ENCODE measurements at places on chromosomes 3 and 15. TPM values are rescaled to one million over a fixed set of nuclear protein-coding genes. Genes with fewer than 3 reads are reported as not detected.

LNP1 gene
- 2.0 TPM for total RNA-seq

GRCh38 chr3:187014417-187014864 is 84.1 kb downstream of the ST6GAL1 start:
- DNase-seq = no peak

SERPINI1 gene
- 1.4 TPM for total RNA-seq

DNA sequence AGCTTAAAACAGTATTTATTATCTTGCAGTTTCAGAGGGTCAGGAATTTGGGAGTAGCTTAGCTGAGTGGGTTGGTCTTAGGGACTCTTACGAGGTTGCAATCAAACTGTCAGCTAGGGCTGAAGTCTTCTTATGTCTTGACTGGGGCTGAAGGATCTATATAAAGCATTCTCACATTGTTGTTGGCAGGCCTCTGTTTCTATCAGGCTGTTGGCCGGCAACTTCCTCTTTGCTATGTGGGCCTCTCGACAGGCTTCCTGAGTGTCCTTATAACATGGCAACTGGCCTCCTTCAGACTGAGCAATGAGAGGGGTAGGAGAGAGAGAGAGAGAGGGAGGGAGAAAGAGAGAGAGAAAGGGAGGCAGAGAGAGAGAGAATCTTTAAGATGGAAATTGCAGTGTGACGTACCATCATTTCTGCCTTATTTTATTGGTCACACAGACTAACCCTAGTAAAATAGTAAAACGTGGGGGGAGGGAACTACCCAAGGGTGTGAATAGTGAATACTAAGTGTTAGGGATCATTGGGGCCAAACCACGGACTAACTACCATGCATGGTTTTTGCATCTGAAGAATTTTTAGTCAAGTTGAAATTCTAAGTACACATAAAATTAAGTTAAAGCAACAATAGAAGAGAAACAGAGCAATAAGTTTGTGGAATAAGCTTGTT is 16.1 kb downstream of the FGF7 start:
- no peak for DNase-seq

GRCh38 chr15:84725001-84725491 is 9.1 kb upstream of the SEC11A start:
- DNase-seq = no peak

GRCh38 chr15:88480981-88481380 is 13.5 kb downstream of the MRPS11 start:
- DNase-seq = no peak

GRCh38 chr3:186368176-186368575 is 6.1 kb upstream of the DGKG start:
- DNase-seq = no peak

DNA sequence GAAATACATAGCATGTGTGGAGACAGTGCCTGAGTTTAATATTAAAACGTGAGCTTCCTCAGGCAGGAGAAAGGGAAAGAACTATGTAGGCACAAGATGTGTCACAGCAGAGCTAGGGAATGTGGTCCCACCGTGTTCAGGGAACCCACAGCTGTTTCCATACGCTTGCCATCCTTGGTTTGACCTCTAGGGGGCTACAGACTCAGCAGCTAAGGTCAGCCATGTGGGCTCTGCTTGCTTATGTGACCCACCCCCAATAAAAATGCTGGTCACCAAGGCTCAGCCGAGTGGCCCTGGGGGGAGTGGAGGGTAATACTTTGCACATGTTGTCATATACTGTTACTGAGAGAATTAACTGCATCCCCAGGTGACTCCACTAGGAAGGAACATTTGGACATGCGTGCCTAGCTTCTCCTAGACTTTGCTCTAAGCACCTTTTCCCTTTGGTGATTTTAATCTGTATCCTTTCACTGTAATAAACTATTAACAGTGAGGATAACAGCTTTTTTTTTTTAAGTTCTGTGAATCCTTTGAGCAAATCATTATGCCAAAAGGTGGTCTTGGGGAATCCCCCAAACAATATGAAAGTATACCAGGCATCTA is 3.3 kb downstream of the TUBGCP5 start:
- DNase-seq = peak; percentile 38

DNA sequence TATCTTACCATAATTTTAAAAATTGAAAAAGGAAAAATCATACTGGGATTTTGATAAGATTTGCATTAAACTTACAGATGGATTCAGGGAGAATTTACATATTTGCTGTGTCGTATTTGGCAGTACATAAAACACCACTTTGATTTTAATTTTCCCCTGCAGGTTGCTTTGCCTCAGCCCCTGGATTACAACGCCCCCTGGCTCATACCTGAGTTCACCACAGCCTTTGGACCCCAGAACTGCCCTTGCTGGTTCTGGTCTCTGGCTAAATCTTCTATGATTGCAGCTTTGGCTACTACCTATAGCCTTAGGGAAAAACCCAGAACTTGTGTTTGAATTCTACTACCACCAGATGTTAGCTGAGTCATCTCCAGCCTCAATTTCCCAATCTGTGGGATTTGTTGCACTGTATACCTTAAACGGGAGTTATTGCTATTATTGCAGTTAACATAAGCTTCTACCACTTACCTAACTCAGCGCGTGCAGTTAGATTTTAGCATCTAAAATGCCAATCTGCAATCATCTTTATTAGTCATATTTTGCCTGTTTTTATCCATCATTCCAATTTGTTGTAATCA is 315.7 kb upstream of the GADL1 start:
- DNase-seq = no peak

EIF4E3 gene
- total RNA-seq = 29.7 TPM

LHFPL4 gene
- not detected for total RNA-seq

DNA sequence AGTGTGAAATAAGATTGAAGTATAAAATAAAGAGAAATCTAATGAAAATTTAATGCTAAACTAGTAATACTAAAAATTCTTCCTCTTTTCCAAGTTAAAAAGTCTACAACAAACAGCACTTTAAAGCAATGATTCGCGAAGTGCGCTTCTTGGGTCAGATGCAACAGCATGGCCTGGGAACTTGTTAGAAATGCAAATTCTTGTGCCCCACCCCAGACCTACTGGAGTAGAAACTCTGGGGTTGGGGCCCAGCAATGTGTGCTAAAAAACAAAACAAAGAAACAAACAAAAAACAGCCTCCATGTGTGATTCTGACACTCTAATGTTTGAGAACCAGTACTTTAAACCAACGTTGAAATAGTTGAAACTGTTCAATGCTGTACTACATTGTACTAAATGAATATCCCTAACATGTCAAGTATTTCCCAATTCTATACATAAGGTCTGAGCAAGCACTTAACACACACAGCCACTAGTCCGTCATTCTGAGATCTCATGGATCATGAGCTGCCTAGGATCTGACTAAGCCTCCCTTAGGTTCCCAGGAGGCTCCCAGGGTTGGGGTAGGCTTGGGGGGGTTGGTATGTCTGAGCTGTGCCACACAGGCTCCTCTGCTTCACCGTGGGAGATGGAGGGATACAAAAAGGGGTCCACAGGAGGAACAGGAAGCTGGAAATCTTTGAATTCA is 6.1 kb downstream of the RASGRP1 start:
- no peak for DNase-seq

- no peak for DNase-seq
These were observed 21.3 kb upstream of the SCAANT1 start for GRCh38 chr3:63933459-63933858.

- DNase-seq = no peak
These were observed 478.9 kb upstream of the GOLIM4 start for GRCh38 chr3:168574455-168575158.

DNA sequence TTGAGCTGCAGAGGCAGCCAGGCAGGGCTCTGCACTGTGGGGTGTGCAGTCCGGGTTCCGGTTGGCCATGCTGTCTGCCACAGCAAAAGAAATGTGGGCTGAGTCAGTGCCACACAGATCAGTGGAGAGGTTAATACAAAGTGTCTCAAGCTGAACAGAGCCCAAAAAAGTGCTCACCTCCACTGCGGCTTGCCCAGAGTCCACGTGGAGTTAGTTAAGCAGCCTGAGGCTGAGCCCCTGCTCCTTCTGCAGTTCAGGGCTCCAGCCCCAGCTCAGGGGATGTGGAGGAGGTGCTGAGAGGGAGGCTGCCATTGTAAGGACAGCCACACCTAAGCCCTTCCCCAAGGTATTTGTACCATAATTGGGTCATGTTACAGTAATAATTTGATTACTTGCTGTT is 85.3 kb downstream of the LRRK1 start:
- DNase-seq = no peak

DNA sequence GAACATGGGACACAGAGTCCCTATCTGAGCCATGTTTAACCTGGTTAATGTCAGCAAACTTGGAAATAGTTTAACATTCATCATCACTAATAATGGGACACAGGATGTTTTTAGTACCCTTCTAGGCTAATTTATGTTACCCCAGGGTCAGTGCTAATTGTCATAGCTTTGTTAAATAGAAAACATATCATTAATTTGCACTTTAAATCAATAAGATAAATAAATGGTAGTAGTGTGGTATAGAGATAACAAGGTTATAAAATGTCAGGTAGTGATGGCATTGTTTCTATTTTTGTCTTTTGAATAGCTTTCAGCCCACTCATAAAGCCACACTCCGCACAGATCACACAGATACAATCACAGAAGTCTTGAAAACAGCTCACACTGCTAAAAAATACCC is 534.9 kb downstream of the MECOM start:
- DNase-seq = no peak

DNA sequence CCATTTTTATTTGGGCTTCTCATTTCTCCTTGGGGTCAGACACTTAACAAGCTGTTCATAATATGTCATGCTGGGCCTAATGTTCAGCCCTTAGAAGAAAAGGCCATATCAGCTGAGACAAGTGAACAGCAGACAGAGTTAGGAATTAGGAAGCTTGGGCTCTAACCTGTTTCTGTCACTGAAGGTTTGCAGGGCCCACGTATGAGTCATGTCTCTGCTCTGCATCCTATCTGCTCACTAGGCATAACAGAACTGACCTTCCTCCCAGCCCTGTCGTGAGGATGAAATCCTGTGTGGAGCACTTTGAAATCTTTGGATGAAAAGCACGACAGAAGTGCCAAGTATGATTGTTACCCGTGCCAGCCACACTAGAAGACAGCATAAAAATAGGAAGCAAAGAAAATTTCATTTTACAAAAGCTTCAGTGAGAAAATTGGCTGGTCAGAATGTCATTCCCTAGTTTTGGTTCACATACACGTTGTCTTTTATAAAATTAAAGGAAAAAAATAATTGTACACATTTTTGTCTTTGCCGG is 26.5 kb upstream of the CD47 start:
- no peak for DNase-seq

- no peak for DNase-seq
These were observed 961.7 kb downstream of the FHIT start for GRCh38 chr3:60289341-60290121.

DNA sequence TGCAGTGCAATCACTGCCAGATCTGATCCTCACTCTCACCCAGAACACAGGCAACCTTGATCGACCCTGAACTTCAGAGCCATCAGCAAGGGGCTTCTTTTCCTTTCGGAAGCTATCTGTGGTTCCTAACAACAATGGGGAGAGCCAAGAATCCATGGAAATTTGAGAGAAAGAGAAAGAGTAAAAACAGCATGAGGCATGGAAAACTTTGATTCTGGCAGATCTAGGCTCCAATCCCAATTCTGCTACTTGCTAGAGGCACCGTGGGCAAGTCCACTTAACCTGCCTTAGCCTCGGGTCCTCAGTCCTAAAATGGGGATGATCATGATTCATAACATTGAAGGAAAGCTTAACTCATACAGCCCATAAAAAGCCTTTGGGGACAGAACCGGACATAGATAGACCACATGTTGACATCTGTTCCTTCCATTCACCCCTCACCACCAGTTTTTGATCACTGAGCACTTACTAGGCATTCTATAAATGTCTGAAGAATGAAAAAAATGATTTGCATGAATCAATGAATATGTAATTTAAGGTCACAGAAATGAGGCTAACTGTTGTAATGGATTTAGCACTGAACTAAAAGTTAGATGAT is 605.7 kb upstream of the CFAP20DC start:
- DNase-seq = no peak

Measured in activated naive CD4-positive, alpha-beta T cell treated with anti-CD3 and anti-CD28 coated beads, Interleukin-2, amount 50 U/mL, for 72 hours (primary cell).